NCI-H2029 treated with DMSO at 0.1 percent for 48 hours (cell line): ENCODE measurements at places on chromosomes 7 and 10.

GRCh38 chr10:124798364-124798763 lies 3.3 kb upstream of the ABRAXAS2 start:
- no peak for DNase-seq

DNA sequence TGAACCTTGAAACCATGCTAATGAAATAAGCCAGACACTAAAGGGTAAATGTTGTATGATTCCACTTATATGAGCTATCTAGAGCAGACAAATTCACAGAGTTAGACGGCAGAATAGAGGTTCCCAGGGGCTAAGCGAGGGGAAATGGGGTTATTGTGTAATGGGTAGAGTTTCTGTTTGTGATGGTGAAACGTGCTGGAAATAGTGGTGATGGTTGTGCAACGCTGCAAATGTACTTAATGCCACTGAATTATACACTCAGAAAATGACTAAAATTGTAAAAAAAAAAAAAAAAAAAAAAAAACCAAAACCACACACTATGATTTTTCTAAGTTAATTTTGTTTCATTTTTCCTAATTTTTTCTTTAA lies 30.0 kb downstream of the SFXN4 start:
- no peak for DNase-seq

GRCh38 chr7:105450177-105450861 lies 61.6 kb upstream of the SRPK2 start:
- no peak for DNase-seq

- no peak for DNase-seq
Observed at GRCh38 chr10:75261813-75262705, 26.3 kb upstream of the COMTD1 start.

- DNase-seq: no peak
Observed at GRCh38 chr10:70997236-70997635, 108.9 kb upstream of the PCBD1 start.

DNA sequence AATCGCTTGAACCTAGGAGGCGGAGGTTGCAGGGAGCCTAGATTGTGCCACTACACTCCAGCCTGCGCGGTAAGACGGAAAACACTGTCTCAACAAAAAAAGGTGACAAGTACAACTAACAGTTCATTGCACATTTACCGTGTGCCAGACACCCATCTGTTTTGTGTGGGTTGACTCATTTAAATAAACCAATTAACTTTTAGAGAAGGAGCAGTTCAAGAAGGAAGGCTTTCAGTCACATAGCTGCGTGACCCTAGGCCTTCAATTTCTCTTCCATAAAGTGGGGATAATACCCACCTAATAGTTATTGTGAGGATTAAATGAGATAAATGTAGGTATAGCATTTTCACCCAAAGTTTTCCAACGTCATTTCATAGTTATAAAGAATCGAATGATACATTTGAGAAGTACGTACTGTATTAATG lies 52.3 kb upstream of the KDM7A start:
- no peak for DNase-seq
